ENCODE measurements at places on chromosomes 11 and 22.

GRCh38 chr22:47206666-47207218 lies 444.3 kb downstream of the TBC1D22A start:
- no peaks in the 10 kb centered on the region for H3K36me3 ChIP-seq
- H3K27me3 ChIP-seq = no peaks in the 10 kb centered on the region
- no peak for DNase-seq
- no peak overlapping the region for H3K4me3 ChIP-seq
- peaks cover 8% of the 10 kb centered on the region for H3K4me1 ChIP-seq

GRCh38 chr11:124623861-124624525 lies 1.3 kb downstream of the TBRG1 start:
- no peak for DNase-seq
- no peak overlapping the region for H3K27ac ChIP-seq
- H3K4me1 ChIP-seq = no peaks in the 10 kb centered on the region
- no peaks in the 10 kb centered on the region for H3K27me3 ChIP-seq

GRCh38 chr11:59158206-59159068 lies 13.5 kb upstream of the DTX4 start:
- H3K4me3 ChIP-seq = no peak overlapping the region
- H3K4me1 ChIP-seq = no peaks in the 10 kb centered on the region
- DNase-seq = no peak
- no peaks in the 10 kb centered on the region for H3K36me3 ChIP-seq
- no peaks in the 10 kb centered on the region for H3K27me3 ChIP-seq
- no peak overlapping the region for H3K27ac ChIP-seq

- peaks cover 2% of the 10 kb centered on the region for H3K36me3 ChIP-seq
- peaks cover 34% of the 10 kb centered on the region for H3K4me1 ChIP-seq
Observed at GRCh38 chr11:8070417-8071115, 10.4 kb upstream of the TUB start.

DNA sequence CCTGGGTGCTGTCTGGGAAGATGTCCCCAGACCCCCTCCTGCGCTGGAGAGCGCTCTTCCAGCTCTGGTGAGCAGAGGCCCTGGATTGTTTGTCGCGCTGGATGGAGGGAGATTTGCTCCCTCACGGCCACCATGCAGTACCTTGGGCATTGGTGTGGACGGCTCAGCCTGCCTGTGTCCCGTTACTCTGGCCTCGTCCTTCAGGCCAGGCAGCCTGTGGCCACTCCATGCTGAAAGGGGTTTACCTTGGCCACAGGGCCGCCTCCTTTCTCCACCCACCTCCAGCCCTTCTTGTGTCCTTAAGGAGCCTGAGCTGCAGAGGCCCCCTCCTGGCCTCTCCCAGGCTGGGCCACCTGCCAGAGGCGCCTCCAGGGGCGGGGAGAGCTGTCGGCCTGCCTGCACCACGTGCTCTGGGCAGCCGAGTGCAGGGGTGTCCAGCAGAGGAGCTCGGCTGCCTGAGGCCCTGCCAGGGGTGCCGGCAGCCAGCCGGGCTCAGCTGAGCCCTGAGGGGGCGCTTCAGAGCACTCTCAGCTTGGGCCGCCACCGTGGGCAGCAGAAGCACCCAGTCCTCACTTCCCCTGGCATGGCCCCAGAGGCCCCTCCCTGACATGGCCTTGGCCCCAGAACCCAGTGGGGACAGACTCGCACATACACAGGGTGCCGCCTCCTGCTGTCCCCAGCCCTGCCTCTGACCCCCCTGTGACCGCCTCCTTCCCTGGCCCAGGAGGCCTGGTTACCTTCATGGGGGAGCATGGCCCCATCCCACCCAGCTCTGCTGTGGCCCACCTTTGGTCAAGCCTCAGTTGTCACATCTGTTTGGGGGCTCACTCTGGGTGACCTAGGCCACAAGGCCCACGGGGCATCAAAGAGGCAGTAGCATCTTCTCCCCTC lies 3.4 kb downstream of the CCND1 start:
- peaks cover 50% of the 10 kb centered on the region for H3K36me3 ChIP-seq
- H3K27me3 ChIP-seq = peaks cover 57% of the 10 kb centered on the region
- H3K4me3 ChIP-seq = peak overlapping the region; percentile 9
- H3K4me1 ChIP-seq = peaks cover 80% of the 10 kb centered on the region
- H3K27ac ChIP-seq = peak overlapping the region; percentile 15
- peak; percentile 57 for DNase-seq

GRCh38 chr11:100876815-100877520 lies 189.9 kb downstream of the ARHGAP42 start:
- no peak overlapping the region for H3K4me3 ChIP-seq
- no peaks in the 10 kb centered on the region for H3K4me1 ChIP-seq
- no peaks in the 10 kb centered on the region for H3K36me3 ChIP-seq

DNA sequence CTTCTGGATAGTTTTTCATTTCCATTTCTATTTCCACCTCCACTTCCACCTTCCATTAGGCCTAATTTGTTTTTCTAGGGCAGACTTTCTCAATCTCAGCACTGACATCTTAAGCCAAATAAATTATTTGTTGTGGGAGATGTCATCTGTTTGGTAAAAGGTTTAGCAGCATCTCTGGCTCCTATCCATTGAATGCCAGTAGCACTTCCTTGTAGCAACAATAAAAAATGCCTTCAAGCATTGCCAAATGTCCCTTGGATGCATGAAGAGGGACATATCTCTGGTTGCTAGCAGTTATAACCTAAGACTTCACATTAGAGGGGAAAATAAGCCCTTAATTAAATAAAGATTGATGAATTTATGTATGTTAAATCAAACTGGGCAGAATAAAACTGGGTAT lies 1.9 kb downstream of the OR52A5 start:
- peak; percentile 20 for DNase-seq
- H3K36me3 ChIP-seq = no peaks in the 10 kb centered on the region
- H3K4me1 ChIP-seq = no peaks in the 10 kb centered on the region
- H3K27ac ChIP-seq = no peak overlapping the region
- no peaks in the 10 kb centered on the region for H3K27me3 ChIP-seq
- H3K4me3 ChIP-seq = no peak overlapping the region

DNA sequence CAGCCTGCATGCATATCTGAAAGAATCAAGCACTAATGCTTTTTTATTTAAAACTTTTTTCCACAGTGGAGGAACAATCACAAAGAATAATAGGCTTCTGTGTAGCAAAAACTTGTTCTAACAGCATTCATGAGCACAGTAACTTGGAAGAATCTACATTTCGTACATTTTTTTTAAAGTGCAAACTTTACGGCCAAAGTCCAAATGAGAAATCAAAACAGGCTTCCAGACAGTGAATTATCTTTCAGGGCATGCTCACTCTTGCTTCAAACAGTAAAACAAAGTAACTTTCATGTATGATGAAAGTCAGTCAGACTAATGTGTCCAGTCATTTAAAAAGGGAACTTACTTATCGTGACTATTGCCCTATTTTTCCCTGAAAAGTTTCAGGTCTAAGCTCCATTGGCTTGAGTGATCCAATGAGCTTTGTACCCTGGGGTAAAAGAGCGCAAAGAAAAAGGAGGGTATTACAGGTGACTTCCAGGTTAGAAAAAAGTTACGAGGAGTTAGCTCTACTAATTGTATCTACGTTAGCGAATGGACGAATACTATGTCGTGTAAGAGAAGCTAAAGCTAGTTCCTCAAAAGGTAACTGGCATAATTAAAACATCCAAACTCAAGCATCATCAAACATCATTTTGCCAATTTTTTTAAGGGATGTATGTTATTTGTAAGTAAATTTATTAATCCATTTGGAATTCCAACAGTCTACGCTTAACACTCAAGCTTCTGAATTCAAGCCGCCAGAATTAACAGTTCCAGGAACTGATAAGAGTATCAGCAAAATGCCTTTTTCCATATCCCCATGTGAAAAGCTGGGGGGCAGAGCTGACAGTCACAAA lies 1.7 kb downstream of the PICALM start:
- H3K27ac ChIP-seq = peak overlapping the region; percentile 91
- H3K4me3 ChIP-seq = peak overlapping the region; percentile 87
- H3K36me3 ChIP-seq = no peaks in the 10 kb centered on the region

DNA sequence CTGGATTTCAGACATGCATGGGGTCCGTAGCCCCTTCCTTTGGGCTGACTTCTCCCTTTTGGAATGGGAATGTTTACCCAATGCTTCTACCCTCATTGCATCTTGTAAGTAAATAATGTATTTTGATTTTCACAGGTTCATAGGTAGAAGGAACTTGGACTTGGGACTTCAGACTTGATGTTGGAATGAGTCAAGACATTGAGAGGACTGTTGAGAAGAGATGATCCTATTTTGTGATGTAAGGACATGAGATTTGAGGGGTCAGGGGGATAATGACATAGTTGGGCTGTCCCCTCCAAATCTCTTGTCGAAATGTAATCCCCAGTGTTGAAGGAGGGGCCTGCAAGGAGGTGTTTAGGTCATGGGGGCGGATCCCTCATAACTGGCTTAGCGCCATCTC lies 933 bp upstream of the KRTAP5-10 start:
- H3K27ac ChIP-seq = no peak overlapping the region
- no peak overlapping the region for H3K4me3 ChIP-seq
- peaks cover 10% of the 10 kb centered on the region for H3K4me1 ChIP-seq
- DNase-seq = no peak
- no peaks in the 10 kb centered on the region for H3K27me3 ChIP-seq
- no peaks in the 10 kb centered on the region for H3K36me3 ChIP-seq

GRCh38 chr22:37215890-37216289 lies 3.6 kb upstream of the SSTR3 start:
- H3K27ac ChIP-seq = no peak overlapping the region
- H3K36me3 ChIP-seq = no peaks in the 10 kb centered on the region

DNA sequence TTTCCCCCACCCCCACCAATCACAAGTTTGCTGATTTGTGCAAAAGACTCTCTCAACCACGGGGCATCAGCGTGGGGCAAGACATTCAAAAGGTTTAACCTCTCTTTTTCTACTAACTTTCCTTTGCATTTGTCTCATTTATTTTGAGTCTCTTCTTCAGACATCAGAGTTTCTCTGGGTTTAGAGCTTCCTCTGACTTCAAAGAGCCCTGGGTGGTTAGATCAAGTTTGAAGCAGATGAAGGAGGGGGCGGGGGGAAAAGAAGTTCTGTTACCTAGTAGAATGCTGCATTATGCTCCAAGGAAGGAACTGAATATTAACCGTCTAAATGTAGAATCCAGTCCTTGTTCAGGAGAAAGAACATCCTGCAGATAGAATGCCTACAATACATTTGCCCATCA lies 24.5 kb downstream of the GAS2 start:
- no peak for DNase-seq
- H3K27ac ChIP-seq = no peak overlapping the region
- no peaks in the 10 kb centered on the region for H3K27me3 ChIP-seq
- no peaks in the 10 kb centered on the region for H3K36me3 ChIP-seq
- H3K4me1 ChIP-seq = no peaks in the 10 kb centered on the region

DNA sequence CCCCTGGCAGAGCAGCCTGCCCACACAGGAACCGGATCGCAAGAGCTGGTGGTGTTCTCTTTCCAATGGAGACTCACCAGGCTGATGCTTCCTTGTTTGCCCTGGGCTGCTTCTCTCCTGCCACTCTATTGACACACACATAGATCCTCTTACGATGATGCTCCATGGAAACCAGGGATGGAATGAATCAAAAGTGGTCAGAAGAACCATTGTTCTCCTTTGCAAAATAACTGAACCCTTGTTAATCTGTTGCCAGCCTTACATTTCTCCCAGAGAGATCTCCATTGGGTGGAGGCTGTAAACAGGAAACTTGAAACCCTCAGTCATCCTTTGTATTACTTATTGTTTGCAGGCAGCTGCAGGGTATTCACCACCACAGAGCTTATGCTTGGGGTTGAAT lies 24.6 kb upstream of the LDLRAD3 start:
- no peaks in the 10 kb centered on the region for H3K27me3 ChIP-seq
- DNase-seq = no peak
- no peak overlapping the region for H3K4me3 ChIP-seq
- H3K27ac ChIP-seq = peak overlapping the region; percentile 4

- no peak for DNase-seq
- H3K36me3 ChIP-seq = no peaks in the 10 kb centered on the region
- H3K4me1 ChIP-seq = peaks cover 26% of the 10 kb centered on the region
- H3K4me3 ChIP-seq = no peak overlapping the region
Observed at GRCh38 chr22:23140385-23140784, 1.4 kb downstream of the RSPH14 start.

DNA sequence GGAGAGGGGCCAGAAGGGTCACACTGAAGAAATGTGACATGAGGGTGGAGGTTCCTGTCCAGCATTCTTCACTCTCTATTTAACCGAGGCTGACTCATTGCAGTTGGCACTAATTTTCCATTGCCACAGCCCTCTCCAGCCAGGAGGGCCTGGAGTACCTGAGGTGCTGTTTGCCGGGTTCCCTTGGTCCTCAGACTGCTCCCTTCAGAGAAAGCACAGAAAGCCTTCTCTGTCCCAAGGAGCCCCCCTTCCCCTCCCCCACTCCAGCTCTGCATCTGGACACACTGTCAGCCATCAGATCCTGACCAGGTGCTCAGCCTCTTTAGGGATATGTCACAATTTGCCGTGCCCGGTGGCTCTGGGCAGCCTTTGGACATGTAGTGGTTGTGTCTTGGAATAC lies 3.2 kb upstream of the C11orf91 start:
- H3K36me3 ChIP-seq = no peaks in the 10 kb centered on the region
- H3K27ac ChIP-seq = no peak overlapping the region
- DNase-seq = no peak

DNA sequence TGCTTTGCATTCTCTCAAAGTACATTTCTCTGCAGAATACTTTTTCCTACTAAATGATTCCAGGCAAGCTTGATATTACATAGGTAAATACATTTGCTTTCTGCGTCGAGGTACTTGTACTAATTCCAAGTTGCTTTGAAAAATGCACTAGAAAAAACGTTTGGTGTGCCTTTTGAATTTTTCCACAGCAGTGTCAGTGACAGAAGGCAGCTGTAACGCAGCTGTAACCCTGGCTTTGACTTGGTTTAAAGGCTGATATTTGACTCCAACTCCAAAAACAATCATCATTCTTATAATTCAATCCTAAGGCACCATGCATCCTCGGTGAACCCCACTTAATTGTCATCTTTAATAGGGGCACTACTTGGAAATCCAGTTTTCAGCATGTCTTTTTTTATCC lies 125.0 kb downstream of the MAML2 start:
- H3K36me3 ChIP-seq = no peaks in the 10 kb centered on the region
- DNase-seq = no peak
- no peak overlapping the region for H3K4me3 ChIP-seq
- no peak overlapping the region for H3K27ac ChIP-seq
- H3K27me3 ChIP-seq = no peaks in the 10 kb centered on the region
- peaks cover 6% of the 10 kb centered on the region for H3K4me1 ChIP-seq

- peak overlapping the region; percentile 91 for H3K27ac ChIP-seq
- H3K27me3 ChIP-seq = no peaks in the 10 kb centered on the region
- peaks cover 17% of the 10 kb centered on the region for H3K4me1 ChIP-seq
- peak; percentile 49 for DNase-seq
- peak overlapping the region; percentile 43 for H3K4me3 ChIP-seq
Observed at GRCh38 chr11:121930004-121930965, 185.7 kb downstream of the BLID start.

- no peak overlapping the region for H3K4me3 ChIP-seq
- no peaks in the 10 kb centered on the region for H3K27me3 ChIP-seq
- H3K36me3 ChIP-seq = no peaks in the 10 kb centered on the region
- H3K4me1 ChIP-seq = peaks cover 7% of the 10 kb centered on the region
Observed at GRCh38 chr11:94154095-94154856, 25.6 kb downstream of the PANX1 start.

GRCh38 chr22:38040953-38041759 lies 16.0 kb upstream of the PICK1 start:
- H3K4me3 ChIP-seq = no peak overlapping the region
- DNase-seq = no peak
- peaks cover 8% of the 10 kb centered on the region for H3K36me3 ChIP-seq
- H3K27ac ChIP-seq = no peak overlapping the region
